ENCODE measurements at places on chromosomes 5 and 9.
A peak's percentile ranks its signal among the peaks of the same experiment; 100 is the strongest.

GRCh38 chr9:77588271-77588937, 59.7 kb downstream of the GNA14 start:
- DNase-seq, result no peak

GRCh38 chr5:94993491-94993890, 291.4 kb downstream of the MCTP1 start:
- no peak for DNase-seq

GRCh38 chr9:126151031-126151685, 175.5 kb upstream of the MVB12B start:
- DNase-seq, result no peak

DNA sequence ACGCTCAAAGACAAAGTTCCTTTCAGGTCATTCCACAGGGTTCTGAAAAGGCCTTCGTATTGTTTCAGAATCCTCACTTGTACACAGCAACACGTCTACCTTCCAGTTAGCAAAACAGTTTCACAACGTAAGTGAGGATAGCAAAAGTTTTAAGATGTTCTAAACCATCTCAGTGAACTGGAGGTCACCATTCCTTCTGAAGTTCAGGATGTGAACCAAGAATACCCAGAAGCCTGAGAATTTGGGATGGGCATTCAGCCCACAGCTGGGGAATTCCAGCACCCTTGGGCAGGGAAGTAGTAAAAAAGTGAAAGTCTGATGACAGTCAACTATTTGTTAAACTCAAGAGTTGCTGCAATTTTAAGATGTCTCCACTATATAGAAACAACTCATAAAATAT, 224.5 kb downstream of the BNC2 start:
- no peak for DNase-seq

- no peak for DNase-seq
Observed at GRCh38 chr9:109036744-109037680, 23.7 kb upstream of the CTNNAL1 start.

GRCh38 chr5:12794476-12795332, 890.5 kb upstream of the CTNND2 start:
- no peak for DNase-seq

DNA sequence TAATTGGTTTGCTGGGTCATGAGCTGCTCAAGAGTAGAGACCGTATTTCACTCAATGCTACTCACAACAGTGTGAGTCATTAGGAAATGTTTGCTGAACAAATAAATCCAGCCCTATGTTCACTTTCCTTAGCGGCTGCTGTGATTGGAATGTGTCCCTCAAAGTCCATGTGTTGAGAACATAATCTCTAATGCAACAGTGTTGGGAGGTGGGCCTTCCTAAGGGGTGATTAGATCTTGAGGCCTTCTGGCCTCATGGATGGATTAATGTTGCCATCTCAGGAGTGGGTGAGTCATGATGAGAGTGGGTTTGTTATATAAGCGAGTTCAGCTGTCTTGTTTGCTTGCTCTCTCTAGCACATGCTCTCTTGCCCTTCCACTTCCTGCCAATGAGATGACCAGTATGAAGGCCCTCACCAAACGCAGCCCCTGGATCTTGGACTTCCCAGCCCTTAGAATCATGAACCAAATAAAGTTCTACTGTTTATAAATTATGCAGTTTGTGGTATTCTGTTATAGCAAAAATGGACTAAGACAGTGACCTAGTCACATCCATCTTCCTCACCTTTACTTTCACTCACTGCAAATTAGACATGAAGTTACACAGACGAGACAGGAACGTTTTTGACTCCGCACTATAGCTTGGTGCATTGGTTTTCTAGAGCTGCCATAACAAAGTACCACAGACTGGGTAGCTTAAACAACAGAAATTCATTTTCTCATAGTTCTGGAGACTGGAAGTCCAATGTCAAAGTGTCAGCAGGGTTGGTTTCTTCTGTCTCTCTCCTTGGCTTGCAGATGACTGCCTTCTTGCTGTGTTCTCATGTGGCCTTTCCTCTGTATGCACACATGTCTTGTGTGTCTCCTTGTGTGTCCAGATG, 50.9 kb upstream of the FAM169A start:
- no peak for DNase-seq

DNA sequence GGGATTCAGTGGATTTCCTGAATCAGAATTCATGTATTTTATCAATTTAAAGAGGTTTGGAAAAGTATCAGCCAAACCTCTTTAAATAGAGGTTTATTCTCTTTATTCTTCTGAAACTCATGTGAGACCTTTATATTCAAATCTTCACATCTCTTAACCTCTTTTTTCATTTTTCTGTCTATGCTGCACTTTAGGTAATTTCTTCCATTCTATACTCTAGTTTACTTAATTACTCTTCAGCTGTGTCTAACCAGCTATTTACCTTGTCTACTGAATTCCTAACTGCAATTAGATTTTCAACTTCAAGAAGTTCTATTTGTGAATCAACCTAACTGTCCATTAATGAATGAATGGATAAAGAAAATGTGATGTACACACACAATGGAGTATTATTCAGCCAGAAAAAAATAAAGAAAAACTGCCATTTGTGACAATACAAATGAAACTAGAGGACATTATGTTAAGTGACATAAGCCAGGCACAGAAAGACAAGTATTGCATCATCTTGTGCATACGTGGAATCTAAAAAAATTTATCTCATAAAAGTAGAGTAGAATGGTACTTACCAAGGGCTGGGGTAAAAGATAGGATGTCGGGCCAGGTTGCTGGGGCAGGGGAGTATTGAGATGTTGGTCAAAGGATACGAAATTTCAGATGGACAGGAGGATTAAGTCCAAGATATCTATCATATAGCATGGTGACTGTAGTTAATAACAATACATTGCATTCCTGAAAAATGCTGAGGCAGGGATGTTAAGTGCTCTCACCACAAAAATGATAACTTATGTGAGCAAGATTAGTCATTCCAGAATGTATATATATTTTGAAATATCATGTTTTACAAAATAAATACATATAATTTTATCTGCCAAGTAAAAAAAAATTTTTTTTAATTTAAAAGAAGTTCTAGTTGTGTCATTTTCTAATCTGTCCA, 129.5 kb upstream of the LRRTM2 start:
- no peak for DNase-seq

DNA sequence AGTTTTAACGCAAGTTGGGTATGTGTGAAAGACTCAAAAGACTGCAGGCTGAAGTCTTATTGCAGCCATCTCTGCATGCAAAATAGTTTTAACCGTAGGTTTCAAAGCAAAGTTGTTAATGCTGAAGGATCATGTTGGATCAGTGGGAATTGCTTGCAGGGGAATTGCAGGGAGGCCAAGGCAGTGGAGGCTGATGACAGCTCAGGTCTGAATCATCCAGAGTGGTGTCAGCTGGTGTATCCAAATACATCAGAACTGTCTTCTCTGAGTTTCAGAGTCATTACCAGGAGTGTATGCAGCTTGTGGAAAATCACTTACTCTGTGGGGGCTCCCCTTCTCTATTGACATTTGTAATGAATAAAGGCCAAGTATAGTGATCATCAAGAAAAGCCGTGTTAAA, 435.7 kb downstream of the SH3GL2 start:
- no peak for DNase-seq

DNA sequence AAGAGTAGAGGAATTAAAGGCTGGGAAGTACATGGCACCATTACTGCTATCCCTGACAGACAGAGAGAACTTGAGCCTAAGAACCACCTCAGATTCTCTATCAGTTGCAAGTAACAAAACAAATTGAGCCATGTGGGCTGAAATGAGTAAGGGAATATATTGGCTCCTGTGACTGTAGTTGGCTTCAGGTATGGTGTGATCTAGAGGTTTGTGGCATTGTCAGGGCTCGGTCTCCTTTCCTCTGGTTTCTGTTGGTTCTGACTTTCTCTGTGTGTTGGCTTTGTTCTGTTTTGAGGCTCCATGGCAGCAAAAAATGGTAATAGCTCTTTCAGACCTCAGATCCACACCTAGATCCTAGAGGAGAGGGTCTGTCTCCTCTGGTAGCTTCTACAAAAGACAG, 5.7 kb downstream of the GALNT10 start:
- DNase-seq, result peak; percentile 30

DNA sequence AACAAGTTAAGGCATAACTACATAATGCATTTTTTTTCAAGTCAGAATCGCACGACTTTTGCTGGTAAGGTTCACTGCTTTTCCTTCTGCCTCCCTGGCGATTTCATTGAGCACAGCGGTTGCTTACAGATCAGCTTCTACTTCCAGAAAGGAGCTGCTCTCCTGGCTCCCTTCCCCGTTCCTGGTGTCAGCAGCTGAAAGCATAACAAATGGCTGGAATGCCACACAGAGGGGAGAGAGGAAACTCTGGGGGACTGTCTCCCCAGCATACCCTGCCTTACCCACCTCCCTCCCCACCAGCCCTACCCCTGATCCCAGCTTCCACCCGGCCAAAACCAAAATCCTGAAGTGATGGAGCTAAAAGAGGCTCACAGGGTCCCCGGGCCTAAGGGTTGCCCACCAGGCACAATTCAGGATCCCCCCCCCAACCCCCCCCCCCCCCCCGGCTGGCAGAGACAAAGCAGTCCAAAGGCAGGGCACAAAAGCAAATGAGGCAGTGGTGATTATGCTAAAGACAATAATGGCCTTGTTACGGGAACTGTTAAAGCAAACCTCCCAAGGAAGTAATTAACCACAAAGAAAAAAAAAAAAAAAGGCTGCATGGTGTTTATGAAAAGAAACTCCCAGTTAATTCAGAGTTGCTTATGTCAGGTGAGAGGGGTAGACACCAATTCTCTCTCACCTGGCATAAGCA, 126.1 kb upstream of the WWC1 start:
- DNase-seq, result no peak

- DNase-seq, result no peak
Observed at GRCh38 chr9:79877943-79878602, 306.3 kb downstream of the TLE4 start.

DNA sequence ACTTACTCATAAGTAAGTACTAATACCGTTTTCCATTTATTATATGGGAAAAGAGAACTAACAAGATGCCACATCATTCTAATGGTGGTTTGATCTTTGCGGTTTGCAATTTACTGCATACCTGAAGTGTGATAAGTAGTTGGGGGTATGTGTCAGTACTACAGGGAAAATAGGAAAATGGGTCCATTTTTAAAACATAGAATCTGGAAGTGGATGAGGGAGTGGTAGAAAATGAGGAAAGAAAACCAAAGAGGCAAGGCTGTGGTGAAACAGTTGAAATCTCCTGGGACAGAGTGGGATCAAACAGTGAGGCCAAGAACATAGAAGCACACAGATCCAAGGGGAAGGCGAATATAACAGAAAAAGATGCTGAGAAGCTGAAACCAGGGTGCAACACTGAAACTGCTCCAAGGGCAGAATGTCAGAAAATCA, 6.7 kb downstream of the ADAMTSL1 start:
- DNase-seq, result no peak

DNA sequence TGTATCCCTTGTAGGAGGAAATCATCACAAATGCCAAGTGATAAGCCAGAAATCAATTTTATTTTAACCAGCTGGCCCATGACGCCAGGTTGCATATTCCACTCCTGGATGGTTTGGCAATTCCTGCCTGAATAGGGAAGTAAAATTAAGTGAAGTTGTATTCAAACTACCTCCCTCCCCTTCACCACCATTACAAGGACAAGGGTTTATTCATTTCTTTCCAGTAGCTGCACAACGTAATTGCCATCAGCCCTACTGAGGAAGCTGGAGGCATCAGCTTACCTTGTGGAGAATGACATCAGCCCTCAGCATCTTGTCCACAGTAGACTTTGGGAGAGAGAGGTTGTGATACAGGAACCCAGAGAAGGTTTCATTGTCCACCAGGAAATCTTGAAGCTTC, 66.6 kb downstream of the ABCA1 start:
- no peak for DNase-seq

DNA sequence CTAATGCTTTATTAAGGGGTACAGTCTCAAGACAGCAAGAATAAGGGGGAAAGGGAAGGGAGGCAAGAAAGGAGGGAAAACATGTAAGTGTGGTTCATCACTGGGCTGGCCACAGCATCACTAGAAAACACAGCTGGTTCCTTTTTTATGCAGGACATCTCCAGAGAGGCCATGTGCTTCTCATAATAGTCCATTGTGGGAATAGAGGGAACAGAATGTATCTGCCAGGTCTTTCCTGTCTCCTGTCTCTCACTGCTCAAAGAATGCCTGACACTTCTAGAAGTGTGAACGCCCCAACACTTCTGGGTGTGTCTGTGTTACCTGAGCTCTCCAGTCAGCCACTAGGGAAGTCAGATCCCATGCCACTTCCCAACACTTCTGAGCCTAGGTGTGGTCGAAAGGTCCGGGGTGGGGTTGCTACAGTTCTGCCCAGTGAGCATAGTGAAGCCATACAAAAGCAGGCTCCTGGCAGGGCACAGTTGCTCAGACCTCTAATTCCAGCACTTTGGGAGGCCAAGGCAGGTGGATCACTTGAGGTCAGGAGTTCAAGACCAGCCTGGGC, 255.6 kb upstream of the SLC30A5 start:
- no peak for DNase-seq

DNA sequence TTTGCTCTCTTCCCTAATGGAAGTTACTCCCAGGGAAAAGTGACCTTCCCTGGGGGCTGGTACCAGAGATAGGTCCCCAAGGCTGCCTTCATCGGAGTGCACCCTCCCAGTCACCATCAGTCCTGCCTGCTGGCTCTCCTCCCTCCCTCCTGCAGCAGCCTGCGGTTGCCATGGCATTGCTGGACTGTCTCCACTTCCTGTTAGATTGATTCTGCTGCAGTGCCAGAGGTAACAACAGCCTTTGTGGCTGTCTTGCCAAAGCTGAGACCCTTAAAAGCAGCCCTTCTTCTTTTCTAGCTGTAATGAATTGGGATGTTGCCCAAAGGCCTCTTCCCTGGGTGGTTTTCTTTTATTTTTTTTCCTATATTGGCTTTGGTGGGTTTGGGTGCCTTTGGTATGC, 78.1 kb upstream of the PRLR start:
- DNase-seq, result no peak

DNA sequence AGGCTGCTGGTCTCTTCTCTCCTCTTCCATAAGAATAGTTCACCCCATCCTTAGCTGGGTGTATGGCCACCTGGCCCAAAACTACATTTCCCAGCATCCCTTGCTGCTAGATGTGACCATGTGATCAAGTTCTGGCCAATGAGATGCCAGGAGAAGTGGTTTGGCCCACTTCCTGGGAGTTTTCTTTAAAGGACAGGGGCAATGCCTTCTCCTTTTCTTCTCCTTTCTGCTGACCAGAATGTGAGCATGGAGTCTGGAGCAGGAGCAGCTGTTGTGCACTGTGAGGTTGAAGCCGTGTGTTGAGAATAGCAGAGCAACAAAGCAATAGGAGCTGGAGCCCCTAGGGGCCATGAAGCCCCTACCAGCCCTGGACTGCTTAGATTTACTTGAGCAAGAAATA, 36.8 kb downstream of the C9orf50 start:
- DNase-seq, result peak; percentile 84

DNA sequence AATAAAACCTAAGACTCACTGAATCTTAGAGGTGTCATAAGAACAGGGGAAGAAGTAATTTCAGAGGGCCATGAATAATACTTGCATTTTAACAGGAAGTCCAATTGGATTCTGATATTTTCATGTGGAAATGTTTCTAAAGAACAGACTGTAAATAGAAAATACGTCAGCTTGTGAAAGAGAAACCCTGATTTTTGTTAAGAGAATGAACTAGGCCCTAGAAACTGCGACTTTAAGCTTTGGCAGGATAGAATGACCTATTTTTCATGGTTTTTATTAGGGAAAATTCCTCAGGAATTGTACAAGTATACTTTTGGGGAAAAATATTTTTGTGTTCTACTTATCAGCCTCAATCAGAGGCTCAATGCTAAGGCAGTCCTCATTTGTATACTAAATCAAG, 215.5 kb upstream of the ACTBL2 start:
- DNase-seq, result no peak
